ENCODE measurements at places on chromosomes 13 and 19. TPM values are rescaled to one million over a fixed set of nuclear protein-coding genes. Genes with fewer than 3 reads are reported as not detected.

DNA sequence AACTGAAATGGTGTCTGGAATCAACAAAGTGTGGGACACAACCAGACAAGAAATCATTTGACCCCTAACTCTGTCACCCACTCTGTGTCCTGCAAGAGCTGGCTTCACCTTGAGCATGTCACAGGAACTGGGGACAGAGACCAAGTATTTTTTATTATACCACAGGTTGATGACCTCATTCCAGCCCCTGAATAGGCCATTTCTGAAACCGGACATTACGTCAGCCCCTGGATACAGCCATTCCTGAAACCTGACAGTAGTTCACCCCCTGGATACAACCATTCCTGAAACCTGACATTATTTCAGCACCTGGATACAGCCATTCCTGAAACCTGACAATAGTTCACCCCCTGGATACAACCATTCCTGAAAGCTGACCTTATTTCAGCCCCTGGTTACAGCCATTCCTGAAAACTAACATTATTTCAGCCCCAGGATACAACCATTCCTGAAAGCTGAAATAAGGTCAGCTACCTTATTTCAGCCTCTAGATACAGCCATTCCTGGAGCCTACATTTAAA lies 47.7 kb upstream of the CACNA1A start:
- DNase-seq: no peak

DNA sequence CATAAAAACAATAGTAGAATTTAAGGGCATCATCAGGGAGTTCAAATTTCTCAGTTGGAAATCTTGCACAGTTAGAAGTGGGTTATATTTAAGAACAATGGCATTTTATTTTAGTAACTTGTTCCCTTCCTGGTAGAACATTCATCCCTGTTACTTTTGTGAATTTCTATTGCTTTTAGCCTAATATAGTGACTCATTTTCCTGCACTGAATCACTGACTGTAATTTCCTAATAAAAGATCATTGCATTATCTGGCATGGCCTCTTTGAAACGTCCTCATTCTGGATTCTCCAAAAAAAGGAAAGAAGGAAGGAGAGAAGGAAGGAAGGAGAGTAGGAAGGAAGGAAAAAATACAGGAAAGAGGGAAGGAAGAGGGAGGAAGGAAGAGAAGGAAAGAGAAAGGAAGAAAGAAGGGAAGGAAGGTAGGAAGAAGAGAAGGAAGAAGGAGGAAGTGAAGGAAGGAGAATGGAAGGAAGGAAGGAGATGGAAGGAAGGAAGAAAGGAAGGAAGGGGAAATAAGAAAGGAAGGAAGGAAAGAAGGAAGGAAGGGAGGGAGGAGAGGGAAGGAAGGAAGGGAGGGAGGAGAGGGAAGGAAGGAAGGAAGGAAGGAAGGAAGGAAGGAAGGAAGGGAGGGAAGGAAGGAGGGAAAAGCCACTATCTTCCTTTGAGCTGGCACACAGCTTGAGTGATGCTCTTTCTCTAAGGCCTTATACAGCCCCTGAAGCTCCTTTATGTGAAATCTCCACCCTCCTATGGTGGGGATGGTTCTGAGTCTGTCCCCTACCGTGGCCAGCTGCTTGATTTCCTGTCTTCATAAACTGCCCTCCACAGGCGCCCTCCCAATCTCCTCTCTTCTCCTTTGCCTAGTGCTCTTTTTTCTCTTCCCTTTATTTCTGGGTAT lies 29.8 kb upstream of the TM9SF2 start:
- DNase-seq: no peak

DNA sequence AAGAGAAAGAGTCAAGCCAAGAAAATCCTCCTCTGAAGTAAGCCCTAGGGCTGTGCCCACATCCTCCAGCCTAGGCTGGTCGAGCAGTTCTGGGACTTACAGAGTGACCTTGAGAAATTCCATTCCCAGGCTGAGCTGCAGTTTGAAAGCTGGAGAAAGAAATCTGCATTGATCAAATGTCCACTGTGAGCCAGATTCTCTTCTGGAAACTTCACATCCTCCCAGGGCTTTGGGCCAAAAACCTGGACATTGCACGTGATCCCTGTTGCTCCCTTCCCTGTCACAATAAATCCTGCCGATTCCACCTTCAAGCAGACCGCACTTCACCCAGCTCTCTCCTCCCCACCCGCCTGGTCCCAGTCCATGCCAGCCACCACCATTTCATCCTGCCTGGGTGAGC lies 15.7 kb downstream of the TMEM143 start:
- DNase-seq: peak; percentile 57

- DNase-seq: no peak
Observed at GRCh38 chr13:35164324-35164932, 222.4 kb downstream of the NBEA start.

DNA sequence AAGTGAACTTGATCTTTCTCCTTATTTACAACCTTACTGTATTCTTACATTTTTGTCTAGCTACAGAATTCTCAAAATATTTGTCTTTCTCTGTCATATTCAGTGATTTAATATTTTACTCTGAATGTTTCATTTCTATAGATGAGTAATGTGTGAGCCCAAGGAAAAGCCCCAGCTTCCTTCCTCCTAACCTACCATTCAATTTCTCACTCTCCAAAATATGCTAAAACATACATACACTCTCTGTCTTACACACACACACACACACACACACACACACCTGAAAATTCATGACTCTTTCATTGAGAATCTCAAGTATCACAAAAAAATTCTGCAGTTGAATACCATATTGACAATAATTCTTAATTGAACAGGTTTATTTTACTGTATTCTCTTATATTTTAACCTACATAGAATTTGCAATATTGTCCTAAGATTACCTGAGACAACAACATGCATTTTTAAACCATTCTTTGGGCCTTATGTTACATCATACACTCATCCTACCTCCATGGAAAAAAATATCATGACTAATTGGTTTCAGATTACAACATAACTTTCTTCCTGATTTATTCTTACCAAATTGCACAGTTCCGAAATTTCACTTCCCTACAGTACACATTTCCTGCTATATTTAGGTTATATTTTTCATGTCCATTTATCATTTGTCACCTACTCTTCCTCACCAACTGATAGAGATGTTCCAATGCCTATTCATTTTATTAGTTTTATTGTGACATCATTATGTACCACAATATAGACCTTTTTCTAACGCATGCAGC lies 1965.6 kb upstream of the PCDH20 start:
- DNase-seq: no peak

- DNase-seq: no peak
Observed at GRCh38 chr19:55369653-55370304, 484 bp downstream of the IL11 start.

GRCh38 chr13:112615391-112615790 lies 27.4 kb upstream of the TUBGCP3 start:
- no peak for DNase-seq

GRCh38 chr19:45772130-45772840 lies 3.2 kb upstream of the SIX5 start:
- peak; percentile 66 for DNase-seq

- no peak for DNase-seq
Observed at GRCh38 chr19:47641891-47642485, 33.1 kb downstream of the BICRA start.

DNA sequence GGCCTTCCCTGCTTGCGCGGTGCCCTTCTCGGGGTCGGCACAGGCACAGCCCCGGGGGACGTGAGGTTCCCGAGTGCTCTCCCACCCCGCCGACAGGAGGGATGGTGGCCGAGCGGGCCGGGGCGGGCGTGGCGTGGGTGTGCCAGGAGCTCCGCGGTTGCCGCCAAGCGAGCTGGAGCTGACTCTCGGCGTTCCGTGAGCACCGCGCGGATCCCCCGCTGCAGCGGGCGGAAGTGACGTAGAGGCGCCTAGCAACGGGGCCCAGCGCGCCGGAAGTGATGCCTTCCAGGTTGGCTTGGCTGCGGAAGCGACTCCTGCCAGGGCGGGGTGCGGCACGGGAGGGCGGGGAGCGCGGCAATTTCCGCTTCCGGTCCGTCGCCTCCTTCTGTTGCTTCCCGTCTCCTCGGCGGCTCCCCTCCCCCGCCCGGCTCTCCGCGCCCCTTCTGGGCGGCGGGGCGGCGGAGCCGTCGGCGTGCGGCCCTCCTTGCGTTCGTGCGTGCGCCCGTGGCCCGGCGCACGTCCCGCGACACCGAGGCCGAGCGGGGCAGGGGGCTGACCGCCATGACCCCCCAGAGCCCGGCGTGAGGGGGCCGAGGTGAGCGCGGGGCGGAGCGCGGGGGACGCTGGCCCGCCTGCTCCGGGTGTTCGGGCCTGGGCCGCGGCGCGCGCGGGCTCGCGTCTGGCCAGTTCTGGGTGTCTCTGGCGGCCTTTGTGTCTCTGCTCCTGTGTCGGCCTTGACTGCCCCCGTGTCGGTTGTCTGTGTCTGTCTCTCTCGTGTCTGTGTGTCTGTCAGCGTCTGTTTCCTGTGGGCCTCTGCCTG lies at the start of gene EPN1:
Gene EPN1 (plus strand): TSS at position 386 of the 820 bp plus-strand sequence. CDS start 3,402 bp downstream, outside the sequence.
- peak; percentile 96 for DNase-seq

DNA sequence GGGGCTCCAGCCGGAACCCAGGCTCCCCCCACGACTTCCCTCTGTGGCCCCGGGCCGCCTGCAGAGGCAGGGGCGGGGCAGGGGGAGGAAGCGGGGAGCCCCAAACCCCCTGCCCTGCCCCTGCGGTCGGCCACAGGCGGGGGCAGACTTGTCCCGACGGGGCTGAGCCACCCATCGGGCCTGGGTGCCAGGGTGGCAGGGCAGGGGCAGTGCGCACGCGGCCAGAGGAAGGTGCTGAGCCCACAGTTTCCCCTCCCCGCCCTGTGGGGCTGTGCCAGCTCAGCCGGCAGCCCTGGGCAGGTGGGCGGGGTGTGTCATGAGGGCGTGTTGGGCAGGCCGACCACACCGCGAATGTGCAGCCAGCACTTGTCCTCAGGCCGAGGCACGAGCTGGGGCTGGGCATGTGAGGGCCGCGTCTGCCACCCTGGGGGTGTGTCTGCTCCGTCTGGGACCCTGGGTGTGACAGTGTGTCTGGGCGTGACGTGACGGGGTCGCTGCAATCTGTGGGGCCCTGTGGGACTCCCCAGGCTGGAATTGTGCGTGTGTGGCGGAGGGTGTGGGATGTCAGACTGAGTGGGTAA lies 17.7 kb downstream of the CCDC97 start:
- DNase-seq: peak; percentile 69

- no peak for DNase-seq
Observed at GRCh38 chr13:91162180-91162579, 185.3 kb upstream of the MIR17HG start.

DNA sequence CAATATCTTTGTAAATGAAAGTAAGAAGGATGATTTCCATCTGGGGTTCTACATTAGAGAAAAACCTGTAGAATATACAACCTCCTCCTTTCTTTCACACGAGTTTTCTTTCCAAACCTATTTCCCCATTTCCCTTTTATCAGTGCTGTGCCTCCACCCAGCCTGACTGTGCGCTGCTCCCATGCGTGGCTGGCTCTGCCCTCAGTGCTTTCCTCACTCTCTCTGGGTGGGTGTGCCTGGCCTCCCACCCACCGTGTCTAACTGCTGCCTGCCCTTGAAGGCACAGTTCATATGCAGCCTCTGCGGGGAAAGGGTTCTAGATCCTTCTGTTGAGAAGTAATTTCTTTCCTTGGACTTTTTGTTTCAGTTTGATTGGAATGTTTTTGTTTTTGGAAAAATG lies 70.7 kb downstream of the PCCA start:
- no peak for DNase-seq

- DNase-seq: no peak
Observed at GRCh38 chr13:75197803-75198202, 284.2 kb downstream of the TBC1D4 start.

GRCh38 chr19:9958379-9958821 lies 22.1 kb upstream of the OLFM2 start:
- no peak for DNase-seq

- DNase-seq: no peak
Observed at GRCh38 chr13:54210397-54211049, 1181.9 kb downstream of the OLFM4 start.

DNA sequence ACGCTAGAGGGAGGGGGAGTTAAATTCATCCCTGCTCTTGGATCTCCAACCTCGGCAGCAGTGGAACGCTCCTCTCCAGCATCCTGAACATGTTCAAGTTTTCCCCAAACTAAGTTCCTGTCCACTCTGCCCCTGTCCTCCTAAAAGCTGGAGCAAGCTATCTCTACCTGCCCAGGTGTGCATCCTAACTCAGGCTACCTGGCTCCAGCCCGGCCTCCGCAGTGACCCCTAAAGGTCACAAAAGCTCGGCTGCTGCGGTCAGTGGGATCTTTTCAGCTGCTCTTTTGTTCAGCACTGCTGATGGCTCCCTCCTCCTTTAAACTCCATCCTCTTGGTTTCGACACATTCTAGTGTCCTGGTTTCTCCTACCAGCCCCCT lies 1.4 kb downstream of the DCUN1D2 start:
- DNase-seq: no peak

- no peak for DNase-seq
Observed at GRCh38 chr19:14830702-14831101, 4.3 kb downstream of the OR7A5 start.

GRCh38 chr13:111925146-111925875 lies 141.6 kb upstream of the SOX1 start:
- no peak for DNase-seq

DNA sequence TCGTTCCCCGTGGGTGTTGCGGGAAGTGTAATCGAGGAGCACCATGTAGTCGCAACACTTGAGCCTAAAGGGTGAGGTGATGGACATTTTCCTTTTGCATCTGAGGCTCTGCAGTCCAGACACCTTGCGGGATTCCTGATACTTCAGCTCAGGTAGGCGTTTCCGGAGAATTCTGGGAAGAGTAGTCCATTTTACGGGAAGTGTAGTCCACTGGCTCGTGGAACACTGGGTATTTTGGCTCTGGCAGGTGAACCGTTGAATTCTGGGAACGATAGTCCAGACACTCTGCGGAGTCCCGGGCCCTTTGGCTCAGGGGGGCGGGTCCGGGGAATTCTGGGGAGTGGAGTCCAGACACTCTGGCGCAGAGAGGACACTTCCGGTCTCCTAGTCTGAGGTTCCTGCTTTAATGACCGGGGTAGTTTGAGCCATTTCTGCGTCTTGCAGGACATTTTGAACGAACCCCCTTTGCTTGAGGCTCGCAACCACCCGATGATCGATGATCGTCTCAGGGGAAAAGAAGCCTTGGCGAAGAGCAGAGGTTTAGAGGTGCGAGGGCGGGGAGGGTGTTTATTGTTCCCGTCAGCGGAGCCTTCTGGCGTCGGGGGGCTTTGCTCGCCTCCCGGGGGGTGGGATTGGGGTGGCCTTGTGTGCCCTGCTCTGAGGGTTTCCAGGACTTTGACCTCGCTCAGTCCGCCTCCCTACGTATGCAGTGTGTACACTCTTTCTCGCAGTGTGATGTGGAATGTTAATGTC lies at the start of gene ZNF223:
Gene ZNF223 (plus strand): TSS at position 387 of the 753 bp plus-strand sequence. CDS start 3,141 bp downstream, outside the sequence.
- peak; percentile 97 for DNase-seq

Gene PEAK3
- 0.07 TPM for polyA plus RNA-seq

Gene PIK3R2
- polyA plus RNA-seq: 4.3 TPM

Gene FOXA3
- polyA plus RNA-seq: 24.1 TPM

Gene PROSER1
- 10.9 TPM for polyA plus RNA-seq

Gene NXNL1
- not detected for polyA plus RNA-seq

Gene ELSPBP1
- not detected for polyA plus RNA-seq

Gene WDR87
- polyA plus RNA-seq: 0.04 TPM

Gene ZNF66
- polyA plus RNA-seq: 1.4 TPM

Gene RNF113B
- polyA plus RNA-seq: not detected

Gene TEX101
- not detected for polyA plus RNA-seq

Gene C19orf85
- polyA plus RNA-seq: not detected

Gene SIGLEC11
- 0.35 TPM for polyA plus RNA-seq

Gene WDR88
- not detected for polyA plus RNA-seq

Gene IRS2
- 3.6 TPM for polyA plus RNA-seq

Gene DKKL1
- 0.12 TPM for polyA plus RNA-seq

Gene NPAS1
- polyA plus RNA-seq: 0.49 TPM

Gene CPAMD8
- 5.2 TPM for polyA plus RNA-seq

Gene C19orf33
- 13.1 TPM for polyA plus RNA-seq
